Fibroblast of skin of left biceps (primary cell): ENCODE measurements at places on chromosomes 7 and 10.

DNA sequence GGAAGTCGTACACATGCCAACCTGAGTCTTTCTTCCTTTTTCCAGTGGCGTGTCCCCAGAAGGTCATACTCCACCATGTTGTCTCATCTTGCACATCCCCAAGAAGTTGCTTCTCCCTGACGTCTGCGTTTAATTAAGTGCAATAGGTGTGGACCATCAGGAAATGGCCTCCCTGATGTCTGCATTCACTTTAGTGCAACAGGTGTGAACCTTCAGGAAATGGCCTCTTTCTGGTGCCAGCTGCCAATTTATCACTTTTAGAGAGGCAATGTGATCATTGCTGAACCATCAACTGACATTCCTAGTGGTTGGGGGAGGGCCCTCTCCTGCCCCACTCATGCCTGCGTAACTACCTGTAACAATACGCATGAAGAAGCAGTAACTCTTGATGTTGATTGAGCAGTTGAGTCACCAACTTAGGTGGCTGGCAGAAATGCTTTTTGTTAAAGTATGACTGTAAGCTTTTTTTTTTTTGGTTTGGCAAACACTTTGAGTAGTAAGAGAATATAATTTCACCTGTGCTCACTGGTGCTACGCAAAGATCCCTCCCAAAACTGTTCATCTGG is 25.8 kb downstream of the SCIN start:
- DNase-seq, result no peak

- no peak for DNase-seq
Observed at GRCh38 chr7:159007364-159007995, 137.2 kb downstream of the VIPR2 start.

DNA sequence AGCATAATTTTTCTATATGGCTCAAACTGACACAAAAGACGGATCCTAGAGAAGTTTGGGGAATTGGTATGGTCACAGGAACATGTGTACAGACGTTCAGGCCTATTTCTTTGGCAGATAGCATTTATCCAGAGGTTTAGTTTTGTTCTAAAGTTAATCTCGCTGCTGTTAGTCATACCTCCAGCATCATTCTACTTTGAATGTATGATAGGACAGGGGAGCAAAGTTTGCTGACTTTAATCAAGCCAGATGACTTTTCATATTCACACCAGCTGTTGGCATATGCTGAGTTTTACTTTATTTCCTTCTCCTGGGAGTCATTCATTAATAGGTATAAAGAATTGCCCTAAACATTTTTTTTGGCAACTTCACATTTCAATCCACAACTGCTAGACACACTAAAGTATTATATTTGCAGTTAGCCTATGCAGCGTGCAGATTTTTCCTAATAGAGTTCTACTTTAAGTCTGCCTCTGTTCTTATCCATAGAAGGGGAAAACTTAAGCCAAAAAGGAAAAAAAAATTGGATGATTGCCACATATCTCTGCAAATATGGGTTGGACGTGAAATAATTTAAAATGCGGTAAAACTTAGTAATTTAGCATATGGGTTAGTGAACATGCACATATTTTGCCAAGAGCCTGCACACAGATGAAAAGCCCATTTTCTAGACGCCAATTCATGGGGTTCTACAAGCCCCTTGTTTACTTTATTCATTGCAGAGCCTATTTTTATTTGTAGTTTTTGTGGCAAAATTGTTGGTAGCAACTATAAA is 213.1 kb downstream of the C7orf25 start:
- no peak for DNase-seq

- no peak for DNase-seq
Observed at GRCh38 chr10:79025199-79025832, 43.5 kb upstream of the ZMIZ1 start.

DNA sequence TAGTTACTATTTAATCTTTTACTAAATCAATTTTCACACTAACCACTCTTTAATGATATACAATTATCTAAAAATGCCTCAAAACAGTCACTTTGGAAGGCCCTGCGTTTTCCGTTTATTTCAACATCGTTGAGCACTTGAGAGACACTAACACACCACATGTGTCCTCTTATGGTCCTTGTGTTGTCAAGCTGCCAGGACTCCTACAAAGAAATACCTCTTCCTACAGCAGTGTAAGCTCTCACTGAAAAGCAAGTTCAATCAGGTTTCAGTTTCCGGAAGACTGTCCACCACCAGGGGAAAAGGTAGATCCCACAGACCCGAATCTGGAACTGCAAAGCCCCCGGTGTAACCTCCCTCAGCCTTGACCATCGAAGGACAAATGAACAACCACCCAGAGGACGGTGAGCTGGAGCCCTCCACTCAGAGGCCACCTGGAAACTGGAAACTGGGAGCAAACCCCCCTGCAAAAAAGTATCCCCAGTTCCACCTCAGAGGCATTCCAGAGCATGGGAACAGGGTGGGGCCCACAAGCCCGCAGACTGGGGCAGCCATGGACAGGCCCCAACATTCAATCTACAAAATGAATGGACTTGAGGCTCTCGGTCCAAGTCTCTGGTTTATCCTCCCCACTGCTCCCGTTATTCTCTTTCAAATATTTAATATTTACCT is 37.6 kb downstream of the KCNH2 start:
- DNase-seq, result no peak

DNA sequence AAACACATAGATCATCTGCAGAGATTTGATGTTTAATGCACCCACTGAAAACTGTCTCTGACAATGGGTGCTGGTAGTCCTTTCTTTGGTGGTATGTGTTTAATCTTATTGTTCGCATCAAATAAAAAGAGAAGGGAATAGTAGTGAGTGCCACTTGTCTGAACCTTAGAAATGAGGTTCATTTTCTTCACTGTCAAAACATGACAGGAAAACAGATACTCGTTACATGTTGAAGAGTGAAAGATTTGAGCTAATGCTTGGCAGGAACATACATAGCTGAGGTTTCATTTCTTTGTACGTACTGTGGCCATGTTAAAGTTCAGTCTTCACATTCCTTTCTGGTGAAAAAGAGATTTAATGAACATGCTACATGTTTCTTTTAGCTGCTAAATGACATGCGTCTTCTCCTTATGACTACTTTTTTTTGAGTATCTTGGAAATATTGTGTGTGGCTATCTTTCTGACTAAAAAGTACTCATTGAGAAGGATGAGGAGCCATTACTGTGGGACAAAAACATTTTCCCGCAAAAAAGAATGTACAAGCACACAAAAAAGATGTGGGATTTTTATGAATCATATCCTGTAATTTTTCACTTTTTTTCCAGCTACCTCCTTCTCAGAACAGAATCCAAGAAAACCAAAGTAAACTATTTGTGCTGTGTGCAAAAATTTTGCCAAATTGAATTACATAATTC is 108.0 kb downstream of the TWIST1 start:
- DNase-seq, result peak; percentile 57

GRCh38 chr7:139897422-139898090 is 68.5 kb downstream of the TBXAS1 start:
- no peak for DNase-seq

DNA sequence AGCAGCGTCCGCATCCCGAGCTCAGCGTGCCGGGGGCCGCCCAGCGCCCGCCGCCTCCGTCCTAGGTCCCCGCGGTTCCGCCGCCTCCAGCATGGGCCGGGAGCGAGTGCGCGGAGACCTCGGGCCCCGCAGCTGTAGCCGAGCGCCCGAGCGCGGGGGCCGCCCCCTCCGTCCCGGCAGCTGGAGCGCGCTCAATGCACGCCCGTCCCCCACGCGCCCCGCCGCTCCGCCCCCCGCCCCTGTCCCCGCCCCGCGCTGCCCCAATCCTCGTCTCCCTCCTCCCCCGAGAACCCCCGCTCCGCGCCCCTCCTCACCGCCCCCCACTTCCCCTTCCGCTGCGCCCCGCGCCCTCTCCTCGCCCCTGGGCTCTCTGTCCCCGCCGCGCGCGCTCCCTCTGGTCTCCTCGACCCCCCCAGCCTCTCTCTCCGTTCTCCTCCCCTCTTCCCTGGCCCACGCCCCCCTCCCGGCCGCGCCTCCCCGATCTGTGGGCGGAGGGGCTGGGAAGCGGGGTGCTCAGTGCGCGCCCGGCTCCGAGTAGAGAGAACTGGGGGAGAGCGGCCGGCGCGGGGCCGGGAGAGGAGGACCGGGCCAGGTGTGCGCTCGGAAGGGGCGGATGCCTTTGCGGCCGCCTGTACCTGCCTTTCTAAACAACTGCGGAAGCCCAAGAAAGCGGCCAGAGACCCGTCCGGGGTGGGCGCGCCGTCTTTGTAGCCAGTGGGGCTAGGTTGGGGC is at the start of gene VIPR2:
Gene VIPR2 (minus strand): TSS at position 110 of the 732 bp plus-strand sequence. CDS start 96 bp downstream, at position 14.
- no peak for DNase-seq

GRCh38 chr7:107113866-107114265 is 54.9 kb upstream of the HBP1 start:
- DNase-seq, result no peak

GRCh38 chr10:106565546-106565945 is 599.0 kb downstream of the SORCS1 start:
- DNase-seq, result no peak

DNA sequence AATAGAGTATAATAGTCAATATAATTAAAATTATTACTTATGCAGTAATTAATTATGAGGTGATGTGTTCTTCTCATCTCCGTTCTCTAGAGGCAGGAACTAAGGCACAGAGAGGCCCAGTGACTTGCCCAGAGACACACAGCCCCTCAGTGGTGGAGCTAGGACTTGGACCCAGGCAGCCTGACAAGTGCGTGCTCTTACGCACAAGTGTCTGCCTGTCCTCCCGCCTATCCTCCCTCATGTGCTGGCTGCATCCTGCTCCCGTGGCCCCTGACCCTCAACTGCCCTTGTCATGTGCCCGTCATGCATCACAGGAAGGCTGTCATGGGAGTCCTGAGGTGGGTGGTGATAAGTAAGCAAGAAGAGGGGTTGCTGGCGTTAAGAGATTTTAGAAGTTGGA is 14.3 kb downstream of the IL2RA start:
- no peak for DNase-seq

DNA sequence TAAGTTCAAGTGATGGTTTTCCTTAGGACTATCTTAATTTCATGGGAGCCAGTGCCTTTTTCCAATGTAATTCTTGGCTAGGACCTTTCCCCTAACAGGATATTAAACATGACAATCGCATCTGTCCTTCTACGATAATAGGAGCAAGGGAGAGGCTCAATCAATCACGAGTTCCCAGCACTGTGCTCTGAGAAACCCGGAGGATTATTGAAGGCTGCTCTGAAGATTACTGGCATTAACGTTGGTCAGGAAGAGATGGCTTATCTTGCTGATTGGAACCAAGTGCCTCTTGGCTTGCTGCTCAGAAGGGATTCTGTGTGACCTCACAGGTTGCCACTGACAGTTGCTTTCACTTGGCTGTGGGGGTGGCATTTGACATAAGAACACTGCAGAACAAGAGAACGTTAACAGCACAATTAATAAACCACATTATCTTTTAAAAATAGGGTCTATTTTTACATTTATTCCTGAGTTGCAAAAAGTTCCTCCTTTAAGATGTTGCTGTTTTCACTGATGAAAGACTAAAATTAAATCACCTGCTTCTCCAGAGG is 252.1 kb upstream of the TAC1 start:
- no peak for DNase-seq

DNA sequence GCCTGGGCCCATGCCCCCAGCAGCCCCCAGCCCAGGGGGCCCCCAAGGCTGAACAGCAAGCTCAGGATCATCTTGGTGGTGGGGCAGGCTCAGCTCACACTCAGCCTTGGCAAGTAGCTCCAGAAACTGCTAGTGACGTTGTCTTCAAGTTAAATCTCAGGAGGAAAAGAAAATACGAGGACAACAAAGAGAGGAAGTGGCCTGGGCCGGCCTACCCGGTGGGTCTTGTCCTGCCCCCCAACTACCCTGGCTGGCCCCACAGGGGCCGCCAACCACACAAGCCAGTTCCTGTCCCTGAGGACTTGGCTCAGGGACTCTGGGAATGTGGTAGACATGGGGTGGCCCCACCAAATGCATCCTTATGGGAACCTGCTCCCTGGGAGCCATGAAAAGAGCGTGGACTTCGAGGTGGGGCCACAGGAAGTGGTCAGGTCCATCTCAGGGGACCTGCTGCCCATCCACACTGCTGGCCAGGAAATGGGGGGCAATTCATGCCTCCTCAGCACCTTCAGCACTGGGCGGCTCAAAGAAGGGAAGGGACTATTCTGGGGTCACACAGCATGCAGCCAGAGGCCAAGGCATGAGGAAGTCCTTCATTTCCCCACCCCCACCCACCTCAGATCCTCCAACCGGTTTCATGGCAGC is at the start of gene MMRN2:
Gene MMRN2 (minus strand): TSS at position 145 of the 645 bp plus-strand sequence. CDS start 74 bp downstream, at position 71.
- DNase-seq, result no peak

DNA sequence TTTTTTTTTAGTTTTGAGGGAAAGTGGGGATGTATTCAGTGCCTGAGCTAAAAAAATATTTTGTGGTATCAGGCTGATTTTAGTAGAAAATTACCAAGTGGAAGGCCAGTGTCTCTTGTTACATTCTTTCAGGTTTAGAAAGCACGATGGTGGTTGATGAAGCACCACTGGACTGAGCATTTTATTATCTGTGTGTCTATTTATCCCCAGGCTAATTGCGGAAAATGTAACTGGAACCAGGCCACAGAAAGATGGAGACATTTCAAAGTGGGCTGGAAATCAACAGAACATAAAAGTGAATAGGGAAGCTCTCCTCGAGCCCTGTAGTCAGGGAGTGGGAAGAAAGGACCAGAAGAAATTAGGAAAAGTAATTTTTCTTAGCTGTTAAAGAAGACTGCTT is 261.0 kb downstream of the STK31 start:
- no peak for DNase-seq

DNA sequence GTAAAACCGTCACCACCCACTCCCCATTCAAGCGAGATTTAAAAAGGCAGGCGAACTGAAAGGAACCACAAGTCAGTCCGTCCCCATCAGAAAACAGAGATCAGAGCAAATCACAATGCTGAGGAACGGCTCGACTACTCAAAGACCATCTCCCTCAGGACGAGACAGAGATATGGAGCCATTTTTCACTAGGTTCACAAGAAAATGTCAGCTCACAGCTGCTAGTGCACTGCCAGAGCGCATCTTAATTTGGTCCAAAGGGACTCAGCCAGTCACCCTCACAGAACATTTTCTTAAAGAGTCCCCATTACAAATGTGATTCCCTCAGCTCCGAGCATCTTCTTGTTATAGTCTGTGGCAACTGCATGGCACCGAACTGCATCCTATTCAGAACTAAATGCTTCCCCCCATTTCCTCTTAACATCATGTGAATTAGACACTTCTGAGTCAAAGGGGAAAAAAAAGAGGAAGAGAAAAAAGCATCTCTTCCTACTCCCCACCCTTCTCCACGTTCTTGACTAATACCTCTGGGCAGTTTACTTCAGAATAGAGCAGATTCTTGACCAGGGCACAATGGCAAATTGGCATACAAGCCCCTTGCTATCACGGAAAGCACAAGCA is 683.9 kb downstream of the MAGI2 start:
- no peak for DNase-seq

GRCh38 chr7:91752102-91752501 is 128.4 kb downstream of the MTERF1 start:
- DNase-seq, result no peak
